ENCODE measurements at places on chromosomes 13 and 19. TPM values are rescaled to one million over a fixed set of nuclear protein-coding genes. Genes with fewer than 3 reads are reported as not detected.

The SLC7A9 gene
- not detected for total RNA-seq

The WDR88 gene
- total RNA-seq = not detected

The SLC25A42 gene
- total RNA-seq = 12.3 TPM

The SLC27A1 gene
- 53.8 TPM for total RNA-seq

The KIR3DL2 gene
- not detected for total RNA-seq

The APC2 gene
- total RNA-seq = not detected

The C19orf33 gene
- not detected for total RNA-seq

The ITPKC gene
- 14.9 TPM for total RNA-seq

The TMC4 gene
- 1.6 TPM for total RNA-seq

DNA sequence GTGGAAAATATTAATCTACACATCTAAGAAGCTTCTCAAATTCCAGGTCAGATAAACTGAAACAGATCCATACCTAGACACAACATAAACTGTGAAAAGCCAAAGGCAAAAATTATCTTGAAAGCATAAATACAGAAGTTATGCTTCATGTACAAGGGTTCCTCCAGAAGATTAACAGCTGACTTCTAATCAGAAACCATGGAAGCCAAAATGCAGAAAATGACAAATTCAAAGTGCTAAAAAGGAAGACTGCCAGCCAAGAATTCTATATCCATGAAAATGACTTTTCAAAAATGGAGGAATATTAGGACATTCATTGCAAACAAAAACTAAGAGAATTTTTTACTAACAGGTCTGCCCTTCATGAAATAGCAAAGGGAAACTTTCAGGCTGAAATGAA lies 72.8 kb downstream of the MYO16 start:
- DNase-seq = no peak
- H3K36me3 ChIP-seq = no peaks in the 10 kb centered on the region
- H3K4me3 ChIP-seq = no peak overlapping the region
- H3K4me1 ChIP-seq = no peaks in the 10 kb centered on the region
- H3K27me3 ChIP-seq = no peaks in the 10 kb centered on the region
- H3K27ac ChIP-seq = no peak overlapping the region

DNA sequence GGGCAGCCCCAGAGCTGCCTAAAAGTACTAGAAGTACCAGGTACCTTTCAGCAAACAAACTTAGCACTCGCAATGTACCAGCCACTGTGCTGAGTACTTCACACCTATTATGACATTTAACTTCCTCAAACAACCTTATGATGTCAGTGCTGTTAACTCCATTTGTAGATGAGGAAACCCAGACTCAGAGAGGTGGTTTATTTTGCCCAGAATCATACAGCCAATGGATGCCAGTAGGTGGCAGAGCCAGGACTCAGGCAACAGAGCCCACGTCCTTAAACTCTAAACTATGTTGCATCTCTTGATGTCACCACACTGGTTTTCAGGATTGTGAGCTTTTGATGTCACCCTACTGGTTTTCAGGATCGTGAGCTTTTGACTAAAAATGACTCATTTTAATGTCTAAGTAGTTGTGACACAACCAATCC lies 78.9 kb downstream of the FLT1 start:
- H3K27me3 ChIP-seq = no peaks in the 10 kb centered on the region
- H3K4me1 ChIP-seq = no peaks in the 10 kb centered on the region
- H3K36me3 ChIP-seq = no peaks in the 10 kb centered on the region

GRCh38 chr13:51770681-51771417 lies 33.1 kb downstream of the DHRS12 start:
- H3K27me3 ChIP-seq = no peaks in the 10 kb centered on the region
- H3K36me3 ChIP-seq = no peaks in the 10 kb centered on the region
- no peak overlapping the region for H3K4me3 ChIP-seq
- H3K4me1 ChIP-seq = peaks cover 11% of the 10 kb centered on the region
- peak overlapping the region; percentile 80 for H3K27ac ChIP-seq

DNA sequence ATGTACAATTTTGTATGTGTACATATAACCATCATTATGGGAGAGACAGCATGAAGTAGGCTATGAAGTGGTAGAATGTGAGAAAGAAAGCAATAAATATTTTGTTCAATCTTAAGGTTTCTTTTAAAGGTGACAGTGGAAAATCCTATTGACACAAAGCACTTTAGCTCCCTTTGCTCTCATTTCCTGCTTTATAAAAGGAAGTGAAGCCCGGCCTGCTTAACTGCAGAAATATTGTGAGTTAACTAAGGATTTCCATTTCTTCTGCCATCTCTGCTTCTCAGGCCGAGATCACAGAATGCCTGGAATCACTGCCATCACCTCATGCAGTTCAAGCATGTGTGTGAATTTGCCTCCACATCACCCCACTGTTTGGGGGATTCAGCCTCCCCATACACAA lies 83.5 kb downstream of the FRY start:
- peaks cover 42% of the 10 kb centered on the region for H3K4me1 ChIP-seq
- DNase-seq = no peak
- peak overlapping the region; percentile 82 for H3K27ac ChIP-seq
- H3K36me3 ChIP-seq = no peaks in the 10 kb centered on the region

DNA sequence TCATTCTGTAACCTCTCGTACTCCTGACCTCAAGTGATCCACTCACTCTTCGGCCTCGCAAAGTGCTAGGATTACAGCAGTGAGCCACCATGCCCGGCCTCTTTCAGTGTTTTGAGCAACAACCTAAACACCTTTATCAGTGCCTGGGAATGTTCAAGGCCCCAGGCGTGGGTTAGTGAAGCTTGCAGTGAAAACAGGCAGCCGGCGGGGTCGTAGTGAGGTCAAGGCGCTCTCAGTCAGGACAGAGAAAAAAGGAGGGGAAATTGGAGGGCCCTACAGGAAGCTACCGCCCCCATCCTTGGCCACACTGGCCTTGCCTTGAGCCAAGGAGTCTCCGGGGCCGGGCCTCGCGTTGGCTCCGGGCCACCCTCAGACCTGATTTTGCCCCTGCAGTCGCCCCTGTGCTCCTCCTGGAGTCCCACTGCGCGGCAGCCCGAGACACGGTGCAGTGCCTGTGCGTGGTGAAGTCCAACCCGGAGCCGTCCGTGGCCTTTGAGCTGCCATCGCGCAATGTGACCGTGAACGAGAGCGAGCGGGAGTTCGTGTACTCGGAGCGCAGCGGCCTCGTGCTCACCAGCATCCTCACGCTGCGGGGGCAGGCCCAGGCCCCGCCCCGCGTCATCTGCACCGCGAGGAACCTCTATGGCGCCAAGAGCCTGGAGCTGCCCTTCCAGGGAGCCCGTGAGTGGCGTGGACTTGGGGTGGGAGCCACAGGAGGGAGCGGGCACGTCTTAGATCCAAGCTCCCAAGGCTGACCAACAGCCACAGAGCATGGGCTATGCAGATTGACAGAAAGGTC lies 17.7 kb downstream of the MAG start:
- no peak overlapping the region for H3K4me3 ChIP-seq
- H3K27me3 ChIP-seq = no peaks in the 10 kb centered on the region
- no peaks in the 10 kb centered on the region for H3K36me3 ChIP-seq
- DNase-seq = no peak
- no peak overlapping the region for H3K27ac ChIP-seq
- no peaks in the 10 kb centered on the region for H3K4me1 ChIP-seq

DNA sequence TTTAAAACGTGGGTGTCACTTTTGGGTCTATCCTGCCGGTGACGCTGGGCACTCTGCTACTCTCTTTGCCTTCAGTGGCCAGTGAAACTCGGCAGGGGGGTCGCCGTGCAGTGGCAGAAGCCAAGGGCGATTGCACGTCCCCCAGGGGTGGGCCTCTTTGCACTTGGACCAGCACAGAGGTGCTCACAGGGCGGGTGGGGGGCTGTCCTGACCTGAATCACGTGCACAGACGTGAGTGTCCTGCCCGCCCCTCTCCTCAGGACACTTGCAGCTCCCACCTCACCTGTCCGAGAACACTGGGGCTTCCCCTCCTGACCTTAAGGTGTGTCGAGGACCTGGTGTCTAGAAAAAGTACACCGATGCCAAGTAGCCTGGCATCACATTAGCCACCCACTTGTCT lies 16.1 kb downstream of the COL4A1 start:
- DNase-seq = no peak
- no peak overlapping the region for H3K27ac ChIP-seq
- no peak overlapping the region for H3K4me3 ChIP-seq
- H3K36me3 ChIP-seq = no peaks in the 10 kb centered on the region
- no peaks in the 10 kb centered on the region for H3K4me1 ChIP-seq
- H3K27me3 ChIP-seq = no peaks in the 10 kb centered on the region

DNA sequence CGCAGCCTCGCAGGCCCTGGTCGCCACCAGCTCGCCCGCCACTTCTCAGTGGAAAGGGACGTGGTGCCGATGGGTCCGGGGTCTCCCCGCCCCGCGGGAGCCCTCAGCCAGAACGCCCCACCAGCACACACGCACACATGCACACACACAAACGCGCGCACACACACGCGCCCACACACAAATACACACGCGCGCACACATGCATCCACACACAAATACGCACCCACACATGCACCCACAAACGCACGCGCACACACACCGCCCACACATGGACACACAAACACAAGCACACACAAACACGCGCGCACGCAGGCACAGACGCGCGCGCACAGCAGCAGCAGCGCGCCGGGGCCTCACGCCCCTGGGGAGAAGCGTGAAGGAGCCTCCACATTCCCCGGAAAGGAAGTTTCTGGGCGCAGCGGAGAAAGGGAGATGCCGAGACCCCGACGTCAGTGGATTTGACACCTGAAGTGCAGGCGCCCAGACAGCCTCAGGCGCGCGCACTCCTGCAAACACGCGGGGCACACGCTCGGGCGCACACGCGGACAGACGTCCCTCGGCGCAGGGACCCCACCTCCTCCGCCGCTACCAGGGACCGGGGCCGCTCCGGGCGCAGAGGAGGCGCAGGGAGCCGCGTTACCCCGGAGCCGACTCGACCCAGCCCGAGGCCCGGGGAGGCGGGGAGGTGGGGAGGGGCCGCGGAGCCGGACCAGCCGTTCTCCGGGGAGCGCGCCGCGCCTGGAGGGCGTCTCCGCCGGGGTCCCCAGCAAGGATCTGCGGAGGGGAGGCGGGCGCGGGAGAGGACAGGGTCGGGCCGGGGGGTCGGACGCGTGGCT lies 622 bp downstream of the RASA3 start:
- peak overlapping the region; percentile 96 for H3K4me3 ChIP-seq
- H3K4me1 ChIP-seq = peaks cover 41% of the 10 kb centered on the region
- no peaks in the 10 kb centered on the region for H3K36me3 ChIP-seq
- no peaks in the 10 kb centered on the region for H3K27me3 ChIP-seq
- DNase-seq = no peak
- peak overlapping the region; percentile 92 for H3K27ac ChIP-seq

DNA sequence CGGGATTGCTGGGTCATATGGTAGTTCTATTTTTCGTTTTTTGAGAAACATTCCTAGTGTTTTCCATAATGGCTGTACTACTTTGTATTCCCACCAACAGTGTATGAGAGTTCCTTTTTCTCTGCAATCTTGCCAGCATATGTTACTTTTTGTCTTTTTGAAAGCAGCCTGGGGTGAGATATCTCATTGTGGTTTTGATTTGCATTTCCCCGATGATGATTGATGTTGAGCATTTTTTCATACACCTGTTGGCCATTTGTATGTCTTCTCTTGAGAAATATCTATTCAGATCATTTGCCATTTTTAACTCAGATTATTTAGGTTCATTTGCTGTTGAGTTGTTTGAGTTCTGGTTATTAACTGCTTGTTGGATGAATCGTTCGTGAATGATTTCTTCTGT lies 18.5 kb upstream of the ATP12A start:
- no peaks in the 10 kb centered on the region for H3K36me3 ChIP-seq
- DNase-seq = no peak
- no peak overlapping the region for H3K4me3 ChIP-seq

- no peaks in the 10 kb centered on the region for H3K36me3 ChIP-seq
- H3K27ac ChIP-seq = no peak overlapping the region
- no peak for DNase-seq
- no peaks in the 10 kb centered on the region for H3K4me1 ChIP-seq
- no peak overlapping the region for H3K4me3 ChIP-seq
Observed at GRCh38 chr13:25844559-25845434, 207.0 kb downstream of the SHISA2 start.

- H3K27me3 ChIP-seq = no peaks in the 10 kb centered on the region
- H3K36me3 ChIP-seq = no peaks in the 10 kb centered on the region
- H3K4me3 ChIP-seq = no peak overlapping the region
- peaks cover under 1% of the 10 kb centered on the region for H3K4me1 ChIP-seq
Observed at GRCh38 chr19:5697022-5697889, 7.2 kb downstream of the RPL36 start.

- no peak for DNase-seq
- no peaks in the 10 kb centered on the region for H3K27me3 ChIP-seq
- H3K27ac ChIP-seq = no peak overlapping the region
- no peak overlapping the region for H3K4me3 ChIP-seq
Observed at GRCh38 chr13:64782466-64782865, 2447.7 kb downstream of the PCDH9 start.

DNA sequence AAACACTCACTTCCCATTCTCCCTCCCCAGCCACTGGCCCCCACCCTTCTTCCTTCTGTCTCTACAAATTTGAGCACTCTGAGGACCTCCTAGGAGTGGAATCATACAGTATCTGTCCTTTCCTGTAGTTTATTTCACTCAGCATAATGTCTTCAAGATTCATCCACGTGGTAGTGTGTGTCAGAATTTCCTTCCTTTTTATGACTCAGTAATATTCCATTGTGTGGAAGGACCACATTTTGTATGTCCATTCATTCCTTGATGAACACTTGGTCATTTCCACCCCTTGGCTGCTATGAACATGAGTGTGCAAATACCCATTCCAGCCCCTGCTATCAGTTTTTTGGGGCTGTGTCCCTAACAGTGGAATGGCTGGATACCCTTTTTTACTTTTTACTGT lies 9.8 kb downstream of the KLF2 start:
- H3K4me1 ChIP-seq = peaks cover 21% of the 10 kb centered on the region
- H3K27ac ChIP-seq = no peak overlapping the region
- no peak for DNase-seq
- no peaks in the 10 kb centered on the region for H3K27me3 ChIP-seq
- H3K4me3 ChIP-seq = no peak overlapping the region

GRCh38 chr13:32135056-32135390 lies 103.4 kb downstream of the FRY start:
- DNase-seq = no peak
- no peak overlapping the region for H3K27ac ChIP-seq
- no peak overlapping the region for H3K4me3 ChIP-seq
- H3K27me3 ChIP-seq = no peaks in the 10 kb centered on the region
- no peaks in the 10 kb centered on the region for H3K36me3 ChIP-seq
- H3K4me1 ChIP-seq = no peaks in the 10 kb centered on the region

All from gastrocnemius medialis (tissue), 4 donors.